Stimulated activated CD4-positive, alpha-beta T cell treated with anti-CD3 and anti-CD28 coated beads, Interleukin-12 subunit alpha, Interleukin-12 subunit beta, amount 100 ng/mL, for 24 hours (primary cell): ENCODE measurements at places on chromosomes 6 and 20.

GRCh38 chr6:147595961-147596360 lies 87.5 kb downstream of the SAMD5 start:
- DNase-seq, result no peak

- DNase-seq, result no peak
Observed at GRCh38 chr6:157155804-157156203, 167.5 kb downstream of the TMEM242 start.

GRCh38 chr6:157929076-157929475 lies 52.6 kb upstream of the SYNJ2 start:
- DNase-seq, result no peak

GRCh38 chr6:106117579-106117978 lies 31.4 kb downstream of the PRDM1 start:
- no peak for DNase-seq

GRCh38 chr6:144546807-144547206 lies 261.7 kb downstream of the UTRN start:
- DNase-seq, result no peak

GRCh38 chr20:15179381-15179780 lies 842.0 kb upstream of the FLRT3 start:
- DNase-seq, result no peak

DNA sequence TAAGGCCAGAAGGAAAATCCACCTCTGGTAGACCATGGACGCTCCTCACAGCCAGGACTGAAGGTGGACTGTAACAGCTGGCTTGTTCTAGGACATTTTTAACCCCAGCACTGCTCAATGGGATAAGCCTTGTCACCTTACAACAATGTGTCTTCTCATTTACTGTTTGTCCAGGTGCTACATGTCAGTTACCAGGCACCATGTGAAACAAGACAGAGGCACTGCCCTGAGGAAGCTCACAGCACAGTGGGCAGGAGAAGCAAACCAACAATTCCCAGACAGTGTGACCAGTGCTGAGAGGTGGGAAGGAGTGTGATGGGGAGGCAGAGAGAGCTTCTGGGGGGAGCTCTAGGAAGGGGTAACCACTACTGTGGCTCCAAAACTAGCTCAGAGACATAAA lies 10.7 kb downstream of the SNHG17 start:
- DNase-seq, result no peak

- no peak for DNase-seq
Observed at GRCh38 chr6:42689371-42689770, 33.0 kb downstream of the PRPH2 start.

DNA sequence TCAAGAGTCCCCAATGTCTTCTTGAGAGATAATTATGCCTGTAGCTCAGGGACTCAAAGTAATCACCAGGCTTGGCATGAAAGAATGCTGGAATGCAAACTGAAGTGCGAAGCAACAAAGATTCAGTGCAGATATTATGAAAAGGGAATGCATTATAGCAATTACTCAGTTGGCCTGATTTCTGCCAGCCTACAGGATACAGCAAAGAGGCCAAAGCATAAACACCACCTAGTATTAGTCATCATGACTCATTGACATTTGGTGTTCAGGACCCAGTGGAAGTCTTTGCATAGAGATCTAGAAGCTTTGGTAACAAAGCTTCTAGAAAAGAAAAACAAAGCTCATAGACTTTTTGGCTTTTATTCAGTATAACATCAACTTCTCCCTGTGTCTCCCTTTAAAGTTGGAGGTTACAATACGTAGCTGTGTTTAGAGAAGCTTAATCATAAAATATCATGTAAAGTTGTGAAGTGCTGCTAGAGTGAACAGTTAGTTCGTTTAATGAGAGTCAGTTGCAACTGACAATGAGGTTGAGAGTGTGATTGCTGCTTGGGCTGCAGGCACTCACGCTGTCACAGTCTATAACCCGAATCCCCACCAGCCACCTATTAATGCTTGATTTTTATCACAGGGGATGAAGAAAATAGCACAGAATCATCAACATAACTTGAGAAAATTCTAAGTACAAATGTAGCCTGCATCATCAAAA lies 932.7 kb downstream of the TFAP2A start:
- DNase-seq, result no peak

DNA sequence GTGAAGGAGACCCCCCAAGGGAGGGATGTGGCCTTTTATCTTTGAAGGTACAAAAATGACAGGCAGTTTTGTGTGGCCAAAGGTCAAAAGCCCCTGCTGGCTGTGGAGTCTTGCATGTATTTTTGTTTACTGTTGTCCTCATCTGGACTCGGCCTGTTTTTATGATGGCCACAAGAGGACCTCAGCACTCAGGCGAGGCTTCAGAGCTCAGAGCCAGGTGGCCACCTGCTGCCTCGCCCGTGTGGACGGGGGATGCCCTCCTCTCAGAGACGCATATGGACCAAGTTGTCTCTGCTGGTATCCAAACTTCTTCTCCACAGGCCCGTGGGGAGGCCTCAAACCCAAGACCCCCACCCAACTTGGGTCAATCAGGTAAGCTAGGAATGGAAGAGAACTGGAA lies 118.2 kb downstream of the DACT2 start:
- DNase-seq, result no peak

- no peak for DNase-seq
Observed at GRCh38 chr6:156419594-156419993, 357.6 kb upstream of the ARID1B start.

DNA sequence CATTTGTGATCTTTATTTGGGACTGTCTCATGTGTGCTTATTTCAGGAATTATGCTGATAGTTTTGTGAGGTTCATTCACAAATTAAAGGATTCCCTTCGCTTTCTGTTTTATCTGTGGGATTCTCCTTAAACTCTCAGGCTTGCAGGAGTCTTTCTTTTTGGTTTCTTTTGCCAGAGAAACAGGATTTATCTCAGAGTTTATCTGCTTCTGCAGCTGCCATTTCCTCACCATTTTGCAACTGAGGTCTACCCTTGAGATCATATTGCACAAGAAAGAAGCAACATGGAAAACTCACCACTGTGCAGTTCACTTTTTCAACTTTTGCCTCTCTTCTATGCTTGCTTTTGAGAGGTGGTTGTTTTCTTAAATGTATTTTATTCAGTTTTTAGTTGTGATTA lies 201.0 kb downstream of the PRL start:
- DNase-seq, result no peak

GRCh38 chr6:145208474-145208873 lies 526.8 kb downstream of the EPM2A start:
- DNase-seq, result no peak

GRCh38 chr6:139146317-139146726 lies 11.4 kb downstream of the HECA start:
- DNase-seq, result no peak

DNA sequence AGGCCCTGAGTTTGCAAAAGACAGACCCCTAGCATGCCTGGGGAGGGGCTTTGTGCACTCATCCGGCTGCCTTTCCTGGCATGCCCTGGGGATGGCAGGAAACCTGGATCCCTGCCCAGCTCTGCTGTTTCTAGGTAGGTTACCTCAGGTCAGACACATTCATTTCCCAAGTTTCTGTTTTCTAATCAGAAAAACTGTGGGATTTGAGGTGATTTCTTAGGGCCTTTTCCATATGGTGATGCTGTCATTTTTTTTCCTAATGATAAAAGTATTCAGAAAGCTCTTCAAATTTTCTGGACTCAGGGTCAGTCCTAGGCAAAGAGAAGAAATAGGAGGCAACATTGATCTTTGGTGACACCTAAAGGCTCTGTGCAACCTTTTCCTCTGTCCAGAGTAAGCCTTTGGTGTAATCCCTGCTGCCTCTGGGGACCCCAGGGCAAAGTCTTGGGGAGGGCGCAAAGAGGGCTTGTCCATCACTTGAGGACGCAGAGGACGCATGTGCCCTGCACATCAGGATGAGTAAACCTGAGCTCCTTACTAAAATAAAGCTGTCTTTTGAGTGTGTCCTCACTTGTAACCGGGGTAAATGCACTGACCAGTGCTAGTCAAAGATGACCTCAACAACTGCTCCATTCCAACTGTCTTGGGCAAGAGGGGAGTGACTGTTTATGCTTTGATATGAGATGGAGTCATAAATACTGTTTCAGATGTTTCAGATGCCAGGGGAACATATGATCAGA lies 13.5 kb upstream of the TRAM2 start:
- no peak for DNase-seq

GRCh38 chr20:46946181-46946624 lies 51.6 kb downstream of the EYA2 start:
- DNase-seq, result no peak

DNA sequence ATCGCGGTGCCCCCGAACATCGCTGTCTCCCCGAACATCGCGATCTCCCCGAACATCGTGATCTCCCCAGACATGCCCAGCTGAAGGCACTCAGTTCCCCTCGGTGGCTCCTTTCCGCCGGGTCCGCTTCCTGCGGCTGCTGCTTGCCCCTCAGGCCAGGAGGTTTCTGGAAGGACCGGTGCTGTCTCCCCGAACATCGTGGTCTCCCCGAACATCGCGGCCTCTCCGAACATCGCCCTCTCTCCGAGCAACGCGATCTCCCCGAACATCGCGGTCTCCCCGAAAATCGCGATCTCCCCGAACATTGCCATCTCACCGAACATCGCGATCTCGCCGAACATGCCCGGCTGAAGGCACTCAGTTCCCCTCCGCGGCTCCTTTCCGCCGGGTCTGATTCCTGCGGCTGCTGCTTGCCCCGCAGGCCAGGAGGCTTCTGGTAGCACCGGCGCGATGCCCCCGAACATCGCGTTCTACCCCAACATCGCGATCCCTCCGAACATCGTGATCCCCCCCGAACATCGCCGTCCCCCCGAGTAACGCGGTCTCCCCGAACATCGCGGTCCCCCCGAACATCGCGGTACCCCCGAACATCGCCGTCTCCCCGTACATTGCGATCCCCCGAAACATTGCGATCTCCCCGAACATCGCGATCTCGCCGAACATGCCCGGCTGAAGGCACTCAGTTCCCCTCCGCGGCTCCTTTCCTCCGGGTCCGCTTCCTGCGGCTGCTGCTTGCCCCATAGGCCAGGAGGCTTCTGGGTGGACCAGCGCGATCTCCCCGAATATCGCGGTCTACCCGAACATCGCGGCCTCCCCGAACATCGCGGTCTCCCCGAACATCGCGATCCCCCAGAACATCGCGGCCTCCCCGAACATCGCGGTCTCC lies 808 bp downstream of the ULBP1 start:
- DNase-seq, result no peak

GRCh38 chr6:96394727-96395126 lies 126.9 kb upstream of the UFL1 start:
- DNase-seq, result no peak

DNA sequence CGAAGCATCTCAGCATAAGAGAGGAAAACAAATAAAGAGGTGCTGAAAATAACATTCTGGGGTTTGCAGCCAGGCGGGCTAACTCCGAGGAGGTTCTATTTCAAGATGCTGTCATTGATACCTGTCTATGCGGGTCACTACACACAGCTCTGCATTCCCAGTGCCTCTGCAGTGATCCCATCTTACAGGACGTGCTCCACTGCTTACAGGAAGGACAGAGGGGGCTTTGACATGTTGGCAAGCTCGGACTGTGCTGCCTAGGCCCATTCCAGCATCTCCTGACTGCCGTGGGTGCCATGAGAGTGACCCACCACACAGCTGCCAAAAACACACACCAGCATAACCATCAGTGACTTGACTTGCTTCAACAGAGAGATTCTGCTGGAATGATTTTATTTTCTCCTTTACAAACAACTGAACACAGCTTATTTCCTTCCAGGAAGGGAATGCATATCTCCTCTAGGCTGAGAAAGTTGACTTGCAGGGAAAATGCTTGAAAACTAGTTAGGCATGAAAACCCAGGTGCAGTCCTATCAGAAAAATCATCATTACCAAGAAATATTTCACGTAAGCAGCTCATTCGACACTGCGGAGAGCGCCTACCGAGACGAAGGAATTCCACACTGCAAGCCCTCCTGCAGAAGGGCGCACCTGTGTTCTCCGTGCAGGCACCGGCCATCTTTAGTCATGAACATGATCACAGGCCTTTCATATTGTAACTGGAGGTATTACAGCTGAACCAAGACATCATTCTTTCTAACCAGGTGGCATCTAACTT lies 62.5 kb downstream of the RAMACL start:
- no peak for DNase-seq

DNA sequence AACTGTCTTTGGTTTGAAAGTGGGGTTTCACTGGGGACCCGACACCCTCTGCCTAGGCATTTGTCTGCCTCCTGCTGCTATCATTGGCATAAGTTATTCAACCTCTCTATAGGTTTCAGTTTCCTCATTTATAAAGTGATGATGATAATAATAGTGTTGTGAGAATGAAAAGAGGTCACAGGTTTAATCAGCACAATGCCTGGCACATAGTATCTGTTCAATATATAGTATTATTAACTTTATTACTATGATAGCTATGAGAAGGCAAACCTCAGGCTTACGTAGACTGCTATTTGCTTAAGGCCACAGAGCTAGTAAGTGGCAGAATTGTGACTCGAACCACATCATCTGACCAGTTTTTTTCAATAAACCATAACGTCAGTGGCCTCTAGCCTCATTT lies 256.8 kb downstream of the CDKAL1 start:
- DNase-seq, result no peak

DNA sequence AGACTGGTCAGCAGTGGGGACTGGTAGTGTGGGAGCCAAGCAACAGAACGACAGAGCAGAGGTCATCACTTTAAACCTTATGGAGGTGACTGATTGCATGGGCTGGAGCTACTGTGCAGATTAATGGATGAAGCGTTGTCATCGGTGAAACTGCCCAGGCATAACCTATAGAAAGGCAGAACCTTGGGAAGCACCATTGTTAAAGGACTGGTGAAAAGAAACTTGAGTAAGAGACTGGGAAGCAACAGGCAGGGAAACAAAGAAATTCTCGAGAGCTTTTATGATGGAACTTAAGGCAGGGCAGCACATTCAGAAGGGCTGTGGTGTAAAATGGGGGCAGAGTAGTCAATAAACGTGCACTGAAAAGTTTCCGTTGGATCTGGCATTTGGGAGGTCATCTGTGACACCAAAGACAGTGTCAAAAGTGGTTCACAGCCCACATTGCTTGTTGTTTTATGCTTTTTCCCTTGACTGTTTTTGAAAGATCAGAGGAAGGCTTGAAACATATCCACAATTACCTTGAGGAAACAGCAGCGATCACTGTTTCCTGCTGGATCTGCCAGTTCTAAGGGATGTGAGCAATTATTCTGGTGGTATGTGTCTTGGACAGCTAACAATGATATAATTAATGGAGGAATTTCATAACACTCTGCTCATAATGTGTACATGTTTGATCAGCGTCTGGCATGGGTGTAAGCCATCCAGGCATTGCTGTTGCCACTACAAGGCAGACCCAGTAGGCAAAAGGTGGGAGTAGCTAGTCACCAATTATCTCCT lies 62.7 kb downstream of the LRRC1 start:
- no peak for DNase-seq

GRCh38 chr20:15111654-15112053 lies 774.2 kb upstream of the FLRT3 start:
- DNase-seq, result no peak

DNA sequence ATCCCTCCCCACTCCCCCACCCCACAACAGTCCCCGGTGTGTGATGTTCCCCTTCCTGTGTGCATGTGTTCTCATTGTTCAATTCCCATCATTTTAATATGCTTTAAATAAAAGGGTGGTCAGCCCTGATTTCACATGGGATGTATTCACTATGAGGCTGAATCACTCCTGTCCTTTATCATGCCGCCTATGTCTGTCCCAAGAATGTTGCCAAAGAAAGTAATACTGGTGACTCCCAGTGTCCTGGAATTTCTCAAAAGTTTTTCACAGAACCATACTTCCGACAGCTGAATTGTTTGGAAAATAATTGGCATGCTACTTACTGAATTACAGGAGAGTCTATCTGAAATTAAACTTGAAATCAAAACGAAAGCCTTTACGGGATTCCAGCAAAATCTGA lies 217.7 kb downstream of the HAO1 start:
- no peak for DNase-seq

GRCh38 chr20:48681201-48681872 lies 146.5 kb downstream of the PREX1 start:
- DNase-seq, result no peak

GRCh38 chr6:13846841-13847240 lies 32.5 kb upstream of the MCUR1 start:
- DNase-seq, result no peak
